ENCODE measurements at places on chromosomes 3 and 15.

DNA sequence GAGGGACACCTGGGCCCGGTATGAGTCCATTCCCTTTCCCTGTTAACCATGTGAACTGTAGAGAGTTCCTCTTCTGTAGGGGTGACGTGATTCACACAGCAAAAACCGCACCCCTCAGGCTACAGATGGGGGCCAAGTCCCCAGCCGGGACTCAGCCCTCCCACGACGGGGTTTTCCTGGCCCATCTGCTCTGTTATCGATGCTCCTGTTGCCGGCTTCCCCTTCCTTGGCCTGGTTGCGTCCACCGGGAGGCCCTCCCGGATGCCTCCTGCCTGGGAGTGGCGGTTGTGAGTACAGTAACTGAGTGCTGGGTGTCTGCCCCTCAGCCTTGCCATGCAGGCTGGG lies 817 bp upstream of the PLXNA1 start:
- peak; percentile 42 for DNase-seq

- no peak for DNase-seq
These were observed 213.1 kb downstream of the NTRK3 start for GRCh38 chr15:88043396-88043795.

DNA sequence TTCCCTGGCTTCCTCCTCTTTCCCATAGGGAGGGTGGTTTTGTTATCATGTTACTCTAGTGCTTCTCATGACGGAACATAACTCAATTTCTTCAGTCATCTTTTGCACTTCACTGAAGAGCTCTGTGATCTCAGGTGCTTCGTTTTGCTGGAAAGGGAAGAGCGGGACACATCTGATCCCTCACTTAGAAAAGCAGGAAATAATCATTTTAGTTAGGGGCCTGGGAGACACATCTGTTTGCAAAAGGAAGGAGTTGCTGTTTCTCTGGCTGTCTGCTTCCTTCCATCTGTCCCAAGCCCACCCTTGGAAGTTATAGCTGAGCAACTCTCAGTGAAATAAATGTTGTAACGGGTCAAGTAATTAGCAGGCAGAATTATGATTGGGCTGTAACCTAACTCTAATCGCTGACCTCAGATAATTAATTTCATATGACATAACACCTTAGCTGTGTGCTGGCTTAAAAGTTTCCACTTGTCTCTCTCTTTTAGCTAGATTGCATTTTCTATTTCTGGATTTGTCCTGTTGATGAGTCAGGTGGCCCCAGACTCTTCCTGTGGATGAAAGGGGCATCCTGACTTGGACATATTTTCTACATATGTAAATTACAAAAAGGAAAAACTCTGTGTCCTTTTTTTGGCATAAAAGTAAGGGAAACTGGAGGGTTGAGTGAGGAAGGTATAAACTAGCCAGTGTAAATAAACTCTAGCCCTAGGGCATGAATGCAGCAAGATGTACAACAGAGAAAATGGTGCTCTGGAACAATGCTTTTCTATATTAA lies 11.0 kb upstream of the FILIP1L start:
- no peak for DNase-seq

DNA sequence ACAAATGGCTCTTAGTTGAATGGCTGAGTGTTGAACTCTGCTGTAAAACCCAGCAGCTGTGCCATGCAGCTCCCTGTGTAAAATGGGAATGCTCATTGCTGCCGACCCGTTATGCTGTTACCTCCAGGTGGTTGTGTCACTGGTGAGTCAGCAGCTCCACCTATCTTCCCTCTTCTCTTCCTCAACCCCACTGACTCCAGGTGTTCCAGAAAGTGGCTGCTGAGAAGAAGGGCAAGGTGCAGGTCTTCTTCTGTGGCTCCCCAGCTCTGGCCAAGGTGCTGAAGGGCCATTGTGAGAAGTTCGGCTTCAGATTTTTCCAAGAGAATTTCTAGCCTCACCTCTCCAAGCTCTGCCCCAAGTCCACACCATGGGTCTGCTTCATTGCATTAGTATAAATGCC lies 41.9 kb downstream of the NOX5 start:
- DNase-seq = no peak

- DNase-seq = no peak
These were observed 19.1 kb upstream of the B3GNT5 start for GRCh38 chr3:183233966-183234365.

DNA sequence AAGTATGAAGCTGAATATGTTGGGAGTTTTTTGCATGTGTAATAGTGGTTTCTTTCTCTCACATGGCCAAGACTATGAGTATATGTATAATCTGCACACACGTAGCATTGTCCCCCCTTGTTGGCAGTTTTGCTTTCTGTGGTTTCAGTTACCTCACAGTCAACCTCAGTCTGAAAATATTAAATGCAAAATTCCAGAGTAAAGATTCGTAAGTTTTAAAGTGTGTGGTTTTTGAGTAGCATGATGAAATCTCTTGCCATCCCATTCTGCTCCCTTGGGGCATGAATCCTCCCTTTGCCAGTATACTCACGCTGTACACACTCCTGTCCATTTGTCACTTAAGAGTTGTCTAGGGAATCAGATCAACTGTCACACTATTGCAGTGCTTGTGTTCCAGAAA lies 742.0 kb upstream of the CCDC54 start:
- no peak for DNase-seq

DNA sequence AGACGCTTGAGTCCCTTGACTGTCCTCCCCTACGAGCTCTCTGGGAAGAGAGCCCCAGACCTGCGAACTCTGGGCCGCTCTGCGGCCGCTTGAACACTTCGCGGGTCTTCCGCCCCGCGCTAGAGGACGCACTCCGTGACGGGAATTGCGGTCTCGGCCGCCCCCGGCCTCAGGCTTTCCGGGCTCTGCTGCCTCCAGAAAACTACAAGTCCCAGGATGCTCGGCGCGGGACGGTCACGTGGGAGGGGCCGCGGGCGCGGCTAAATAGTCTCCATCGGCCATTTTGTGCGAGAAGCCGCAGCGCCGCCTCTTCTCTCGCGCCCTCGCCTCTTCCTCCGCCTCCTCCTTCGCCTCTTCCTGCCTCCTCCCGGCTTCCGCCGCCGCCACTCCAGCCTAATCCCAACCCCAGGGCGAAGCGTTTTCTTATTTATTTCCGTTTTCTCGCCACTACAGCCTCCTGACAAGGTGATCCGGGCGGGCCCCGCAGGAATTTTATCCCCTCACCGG lies at the start of gene EIF1B:
TSS of gene EIF1B (plus strand) at position 290 of the 507 bp plus-strand sequence. CDS start 235 bp downstream, outside the sequence.
- DNase-seq = peak; percentile 97

GRCh38 chr3:80983753-80984152 lies 777.7 kb downstream of the GBE1 start:
- no peak for DNase-seq

- DNase-seq = no peak
These were observed 33.5 kb downstream of the HMCES start for GRCh38 chr3:129312021-129312639.

DNA sequence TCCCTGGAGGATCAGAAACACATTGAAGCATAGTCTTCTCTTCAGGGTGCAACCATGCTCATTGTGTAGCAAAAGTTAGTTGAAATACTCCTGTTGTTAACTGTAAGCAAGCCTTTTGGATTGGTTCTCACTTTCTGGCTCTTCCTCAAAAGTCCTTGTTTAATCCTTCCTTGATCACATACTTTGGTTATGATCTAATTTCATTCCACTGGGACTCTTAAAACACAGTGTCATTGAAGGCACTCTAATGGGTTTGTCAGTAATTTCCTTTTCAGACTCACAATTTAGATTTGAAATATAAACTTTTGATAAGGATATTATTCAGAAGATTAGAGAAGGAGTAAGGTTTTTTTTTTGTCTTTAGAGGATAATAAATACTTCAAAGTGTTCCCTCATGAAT lies 451.7 kb upstream of the SGO1 start:
- no peak for DNase-seq

GRCh38 chr3:39499651-39500273 lies 32.3 kb downstream of the MOBP start:
- no peak for DNase-seq

DNA sequence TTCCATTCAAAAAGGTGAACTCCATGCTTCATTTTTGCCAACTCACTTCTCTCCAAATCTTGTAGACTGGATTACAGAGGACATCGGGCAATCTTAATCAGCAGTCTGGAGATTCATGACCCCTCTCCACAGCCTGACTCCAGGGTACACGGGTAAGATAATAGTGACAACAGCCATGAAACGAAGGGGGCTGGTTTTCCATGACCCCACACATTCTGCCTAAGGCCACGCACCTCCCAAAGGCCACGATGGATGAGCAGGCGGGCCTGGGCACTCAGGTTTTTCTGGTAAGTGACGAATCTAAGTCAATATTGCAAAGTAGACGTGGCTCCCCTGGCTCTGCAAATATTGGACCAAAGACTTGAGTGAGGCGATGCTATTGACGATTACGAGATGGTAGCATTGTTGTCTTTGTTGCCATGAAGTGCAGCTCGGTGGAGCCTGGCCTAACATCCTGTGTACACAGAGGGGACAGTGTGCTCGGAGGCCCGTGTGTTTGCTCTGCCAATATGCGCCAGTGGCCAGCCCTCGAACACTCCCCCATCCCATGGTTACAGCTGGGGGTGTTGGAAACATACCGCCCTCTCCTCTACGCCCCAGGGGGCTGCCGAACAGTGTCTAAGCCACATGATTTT lies 119.1 kb downstream of the OPA1 start:
- no peak for DNase-seq

DNA sequence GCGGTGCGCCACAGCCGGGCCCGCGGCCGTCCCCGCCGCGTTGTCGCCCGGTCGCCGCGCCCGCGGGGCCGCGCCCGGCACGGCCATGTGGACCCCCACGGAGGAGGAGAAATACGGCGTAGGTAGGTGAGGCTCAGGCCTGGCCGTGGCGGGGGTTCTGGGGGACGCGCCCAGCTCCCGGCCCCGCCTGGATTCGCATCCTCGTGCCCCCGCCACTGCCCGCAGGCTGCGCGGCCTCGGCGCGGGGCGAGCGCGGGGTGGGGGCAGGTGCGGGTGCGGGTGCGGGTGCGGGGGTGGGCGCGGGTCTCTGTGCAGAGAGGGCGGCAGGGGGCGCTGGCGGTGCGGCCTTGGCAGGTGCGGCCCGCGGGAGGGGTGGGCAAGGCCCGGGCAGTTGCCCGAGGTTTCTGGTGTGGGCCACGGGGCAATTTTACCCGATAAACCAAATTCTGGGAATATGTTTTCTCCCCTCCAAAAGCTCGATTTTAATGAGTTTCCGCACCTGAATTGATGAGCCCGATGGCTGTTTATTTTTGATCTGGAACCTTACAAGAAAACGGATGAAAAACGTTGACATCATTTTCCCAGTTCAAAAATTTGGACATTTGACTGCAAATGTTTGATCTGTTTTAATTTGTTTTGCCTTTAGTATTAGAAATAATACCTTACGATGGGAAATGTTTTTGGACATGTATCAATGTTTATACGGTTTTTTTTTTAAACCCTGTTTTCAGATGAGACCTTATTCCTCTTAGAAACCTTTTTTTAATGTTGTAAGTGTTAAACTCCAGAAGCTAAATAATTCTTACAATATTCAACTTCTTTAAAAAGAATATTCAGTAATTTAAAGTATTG lies 678 bp downstream of the DOCK3 start:
- peak; percentile 27 for DNase-seq

DNA sequence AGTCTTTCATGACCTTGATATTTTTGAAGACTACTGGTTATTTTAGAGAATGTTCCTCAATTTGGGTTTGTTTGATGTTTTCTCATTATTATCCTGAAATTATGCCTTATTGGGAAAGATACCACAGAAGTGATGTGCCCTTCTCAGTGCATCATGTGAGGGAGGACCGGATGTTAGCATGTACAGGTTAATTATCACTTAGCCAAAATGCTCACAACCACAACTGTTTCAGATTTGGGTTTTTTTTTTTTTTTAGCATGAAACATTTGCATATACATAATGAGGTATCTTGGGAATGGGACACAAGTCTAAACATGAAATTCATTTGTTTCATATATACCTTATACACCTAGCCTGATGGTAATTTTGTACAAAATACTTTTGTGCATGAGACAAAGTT lies 59.8 kb downstream of the PIK3R4 start:
- no peak for DNase-seq

DNA sequence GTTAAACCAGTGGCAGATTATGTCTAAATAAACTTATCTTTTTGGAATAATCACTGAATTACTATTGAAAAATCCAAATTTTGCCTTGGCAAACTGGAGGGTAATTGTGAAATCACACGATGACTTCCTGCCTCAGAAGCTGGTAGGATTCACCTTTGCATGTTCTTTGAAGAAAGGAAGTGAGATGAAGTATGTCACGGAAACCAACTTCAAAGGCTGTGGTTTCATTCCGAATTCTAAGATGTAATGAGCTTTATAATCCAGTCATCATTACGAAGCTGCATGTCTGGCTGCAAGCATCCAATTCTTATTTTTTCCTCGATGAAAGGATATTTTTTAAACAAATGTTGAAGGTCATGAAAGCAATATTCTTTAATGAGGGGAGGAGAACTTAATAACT lies 15.0 kb upstream of the ZBED2 start:
- DNase-seq = no peak
